CD4-positive, alpha-beta T cell treated with Interferon alpha-2 for 1 hour (primary cell): ENCODE measurements at places on chromosomes 4 and X.

DNA sequence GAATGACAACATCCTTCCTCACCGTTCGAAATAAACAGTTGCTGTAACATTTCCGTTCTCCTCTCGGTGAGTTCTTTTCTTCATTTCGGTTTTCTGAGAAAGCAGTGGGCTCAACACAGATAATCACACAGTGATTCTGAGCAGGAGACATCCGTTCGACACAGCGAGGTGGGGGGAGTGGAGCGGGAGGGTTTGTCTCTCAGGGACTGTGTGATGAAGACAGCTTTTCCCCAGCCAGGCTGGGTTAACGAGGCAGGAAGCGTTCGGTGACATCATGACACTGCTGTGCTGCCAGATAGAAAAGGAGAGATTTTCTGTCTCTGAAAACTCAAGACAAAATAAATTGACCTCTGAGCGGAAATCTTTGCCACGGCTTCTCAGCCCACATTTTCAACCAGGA lies 119.3 kb downstream of the CRLF2 start:
- peak; percentile 36 for DNase-seq

GRCh38 chr4:105184316-105184980 lies 37.8 kb downstream of the TET2 start:
- no peak for DNase-seq

DNA sequence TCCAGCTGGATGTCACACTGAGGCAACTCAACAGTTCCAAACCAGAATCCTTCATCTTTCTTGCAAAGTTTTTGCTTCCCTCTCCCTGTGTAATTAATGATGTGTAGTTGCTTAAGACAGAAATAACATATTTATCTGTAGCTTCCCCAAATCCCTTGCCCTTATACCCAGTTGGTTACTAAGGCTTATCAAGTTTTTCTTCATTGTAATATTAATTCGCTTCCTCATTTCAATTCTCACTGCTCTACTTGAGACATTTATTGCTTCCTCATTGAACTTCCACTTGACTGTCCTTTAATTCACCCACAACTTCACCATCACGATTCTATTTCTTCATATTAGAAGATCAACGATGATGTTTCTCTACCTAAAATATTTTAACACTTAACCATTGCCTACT lies 386.6 kb upstream of the CPEB2 start:
- no peak for DNase-seq

- no peak for DNase-seq
Observed at GRCh38 chr4:188370777-188371176, 231.5 kb downstream of the TRIML1 start.

- DNase-seq = no peak
Observed at GRCh38 chrX:127879585-127879984, 172.6 kb downstream of the ACTRT1 start.

DNA sequence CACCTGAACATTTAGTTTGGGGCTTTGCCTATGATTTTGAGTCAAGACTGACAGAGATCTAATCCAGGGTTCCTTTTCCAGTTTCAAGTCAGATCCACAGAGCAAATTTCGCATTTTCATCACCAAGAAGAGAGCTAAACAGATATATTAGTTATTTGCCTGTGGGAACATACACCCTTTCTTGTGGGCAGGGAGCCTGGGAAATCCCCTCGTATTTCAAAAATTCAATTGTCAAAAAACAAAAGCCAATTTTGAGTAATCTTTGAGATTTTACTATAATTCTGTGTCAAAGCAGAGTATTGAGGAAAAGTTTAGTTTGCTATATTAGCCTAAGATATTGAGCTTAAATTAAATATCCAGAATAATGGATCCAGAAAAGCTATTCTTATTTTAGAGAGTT lies 56.6 kb downstream of the AFM start:
- no peak for DNase-seq

DNA sequence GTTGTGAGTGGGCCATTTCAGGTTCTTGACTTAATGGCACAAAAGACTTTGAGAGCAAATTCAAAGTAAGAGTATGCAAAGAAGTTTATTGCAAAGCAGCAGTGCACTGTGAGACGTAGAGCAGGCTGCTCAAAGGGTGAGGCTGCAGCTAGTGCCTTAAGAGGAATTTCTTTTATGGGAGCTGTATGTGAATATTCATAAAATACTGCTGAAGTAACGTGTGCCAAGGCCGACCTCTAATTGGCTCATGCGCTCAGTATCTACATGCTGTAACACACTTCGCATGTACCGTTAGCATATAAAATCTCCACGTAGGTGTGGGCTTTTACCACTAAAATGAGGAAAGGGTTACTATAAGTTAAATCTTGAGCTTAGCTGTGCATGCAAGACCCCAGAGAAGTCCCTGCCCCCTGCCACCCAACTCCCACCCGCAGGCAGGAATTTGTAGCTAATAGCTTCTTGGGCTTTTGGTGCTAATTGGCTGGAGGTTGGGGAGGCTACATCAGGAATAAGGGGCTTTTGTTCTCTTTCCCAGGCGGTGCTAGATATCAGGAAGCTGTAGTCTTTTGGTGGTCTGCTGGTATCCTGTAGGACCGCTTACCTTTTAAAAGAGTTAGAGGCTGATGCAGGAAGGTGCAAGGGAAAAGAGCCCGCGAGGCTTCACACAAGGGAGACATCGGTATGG lies 47.6 kb downstream of the FSTL5 start:
- DNase-seq = no peak

- DNase-seq = no peak
Observed at GRCh38 chr4:139368998-139369397, 66.7 kb upstream of the NDUFC1 start.

DNA sequence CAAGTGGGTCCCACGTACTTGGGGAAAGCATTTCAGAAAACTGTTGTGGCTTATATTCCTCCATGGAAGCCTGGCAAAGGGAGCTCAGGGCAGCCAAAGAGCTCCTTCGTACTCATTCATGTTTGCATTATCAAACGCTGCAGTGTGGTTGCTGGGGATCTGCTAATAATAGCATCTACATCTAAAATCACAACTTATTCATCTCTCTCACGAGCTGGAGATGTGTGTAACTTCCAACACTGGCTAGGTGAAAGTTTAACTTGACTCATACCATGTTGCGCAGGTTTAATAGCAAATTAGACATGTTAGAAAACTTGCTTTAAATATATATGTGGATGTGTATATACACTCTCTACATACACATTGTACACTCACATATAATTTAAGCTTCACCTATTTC lies 415.1 kb downstream of the AFF2 start:
- no peak for DNase-seq

DNA sequence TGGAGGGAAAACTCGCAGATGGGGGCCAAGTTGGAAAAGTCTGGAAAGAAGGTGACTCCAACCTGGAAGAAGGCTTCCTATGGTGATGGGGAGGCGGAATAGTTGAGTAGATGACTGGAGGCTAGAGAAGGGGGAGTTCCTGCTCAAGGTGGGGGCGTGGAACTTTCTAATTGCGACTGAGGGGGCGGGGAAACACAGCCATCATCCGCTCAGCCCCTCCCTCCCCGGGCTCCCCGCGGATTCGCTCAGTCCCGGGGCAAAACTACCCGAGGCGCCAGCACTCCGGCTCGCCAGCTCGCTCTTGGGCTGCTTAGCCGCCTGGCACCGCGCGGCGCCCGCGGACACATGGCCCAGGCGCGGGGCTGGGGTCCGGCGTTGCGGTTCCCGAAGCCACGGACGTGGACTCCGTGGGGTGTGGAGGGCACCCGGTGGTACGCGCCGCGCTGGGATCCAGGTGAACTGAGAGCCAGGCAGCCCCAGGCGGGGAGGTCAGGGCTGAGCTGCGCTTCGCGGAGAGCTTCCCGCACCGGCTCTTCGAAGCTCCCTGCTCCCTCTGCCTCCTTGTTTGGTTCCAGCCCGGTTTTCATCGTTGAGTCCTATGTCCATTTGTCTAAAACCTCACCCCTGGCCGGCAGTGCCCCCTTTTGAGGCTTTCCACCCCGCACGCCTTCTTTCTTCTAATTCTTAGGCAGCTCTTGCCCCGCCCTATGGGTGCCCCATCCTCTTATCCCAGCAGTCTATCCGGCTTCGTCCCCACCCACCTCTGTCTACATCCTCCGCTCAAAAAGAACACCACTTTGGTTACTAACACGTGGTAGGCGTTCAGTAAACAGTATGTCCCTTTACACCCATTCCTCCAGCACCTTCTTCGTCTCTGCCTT lies 38.9 kb downstream of the STARD8 start:
- DNase-seq = peak; percentile 11

- no peak for DNase-seq
Observed at GRCh38 chr4:112885897-112886296, 163.6 kb upstream of the ANK2 start.

- no peak for DNase-seq
Observed at GRCh38 chr4:94208918-94209317, 1.3 kb downstream of the SMARCAD1 start.

GRCh38 chr4:6423575-6423974 lies 48.8 kb downstream of the PPP2R2C start:
- no peak for DNase-seq

- DNase-seq = peak; percentile 52
Observed at GRCh38 chrX:48520455-48520854, 1.2 kb upstream of the EBP start.

GRCh38 chr4:19009881-19010280 lies 988.3 kb upstream of the LCORL start:
- DNase-seq = no peak
